ENCODE measurements at places on chromosomes 13 and 19.
A peak's percentile ranks its signal among the peaks of the same experiment; 100 is the strongest.

GRCh38 chr19:29294343-29294811, 81.4 kb upstream of the UQCRFS1 start:
- no peak for DNase-seq

DNA sequence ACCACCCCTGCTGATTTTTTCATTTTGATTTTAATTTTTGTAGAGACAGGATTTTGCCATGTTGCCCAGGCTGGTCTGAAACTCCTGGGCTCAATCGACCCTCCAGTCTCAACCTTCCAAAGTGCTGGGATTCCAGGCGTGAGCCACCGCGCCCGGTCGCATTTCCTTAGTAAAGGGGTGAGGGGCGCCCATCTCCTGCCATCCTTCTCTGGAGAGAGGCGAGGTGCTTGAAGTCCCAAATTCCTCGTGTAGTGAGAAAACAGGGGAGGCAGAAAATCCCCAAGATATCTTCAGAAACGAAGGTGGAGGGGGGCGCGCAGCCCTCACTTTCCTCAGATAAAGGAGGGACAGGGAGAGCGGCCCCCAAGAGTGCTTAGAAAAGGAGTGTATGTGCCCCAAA, 21.0 kb upstream of the GATAD2A start:
- no peak for DNase-seq

GRCh38 chr13:100131863-100132574, 43.1 kb downstream of the PCCA start:
- DNase-seq = peak; percentile 12

DNA sequence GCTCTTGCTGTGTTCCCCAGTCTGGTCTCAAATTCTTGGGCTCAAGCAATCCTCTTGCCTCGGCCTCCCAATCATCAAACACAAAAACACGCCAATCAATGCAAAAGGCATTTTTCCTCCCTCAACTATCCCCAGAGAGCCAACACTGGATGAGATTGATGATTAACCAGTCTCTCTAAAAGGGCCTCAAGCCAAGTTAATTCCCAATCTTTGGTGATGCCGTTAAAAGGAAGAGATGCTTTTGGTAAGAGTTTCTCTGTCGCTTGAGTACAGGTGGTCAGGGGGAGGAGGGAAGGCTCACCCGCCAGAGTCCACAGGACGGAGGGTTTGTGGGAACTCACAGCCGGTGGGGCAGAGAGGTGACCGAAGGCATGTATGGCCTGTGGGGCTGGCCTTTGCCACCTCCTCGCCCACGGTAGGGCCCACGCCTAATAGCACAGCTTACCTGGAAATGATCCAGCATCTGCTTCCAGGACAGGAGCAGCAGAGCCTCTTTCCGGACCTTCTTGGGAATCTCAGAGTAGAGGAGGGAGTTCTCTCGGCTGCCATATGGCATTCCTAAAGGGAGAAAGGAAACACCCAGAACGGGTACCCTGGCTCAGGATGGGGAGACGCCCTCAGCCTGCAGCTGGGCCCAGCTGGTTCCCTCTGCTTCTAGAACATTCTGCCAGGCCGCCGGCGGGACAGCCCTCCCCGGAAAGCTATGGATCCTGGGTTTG, 18.1 kb downstream of the DPP9 start:
- no peak for DNase-seq

- DNase-seq = no peak
Observed at GRCh38 chr19:31340042-31341025, 8.9 kb downstream of the TSHZ3 start.

Measured in CD4-positive, alpha-beta T cell treated with Interleukin-4 for 1 hour (primary cell).